ENCODE measurements at places on chromosomes 3 and 15.
A peak's percentile ranks its signal among the peaks of the same experiment; 100 is the strongest.

- no peak for DNase-seq
Observed at GRCh38 chr3:186653984-186654383, 11.8 kb upstream of the HRG start.

DNA sequence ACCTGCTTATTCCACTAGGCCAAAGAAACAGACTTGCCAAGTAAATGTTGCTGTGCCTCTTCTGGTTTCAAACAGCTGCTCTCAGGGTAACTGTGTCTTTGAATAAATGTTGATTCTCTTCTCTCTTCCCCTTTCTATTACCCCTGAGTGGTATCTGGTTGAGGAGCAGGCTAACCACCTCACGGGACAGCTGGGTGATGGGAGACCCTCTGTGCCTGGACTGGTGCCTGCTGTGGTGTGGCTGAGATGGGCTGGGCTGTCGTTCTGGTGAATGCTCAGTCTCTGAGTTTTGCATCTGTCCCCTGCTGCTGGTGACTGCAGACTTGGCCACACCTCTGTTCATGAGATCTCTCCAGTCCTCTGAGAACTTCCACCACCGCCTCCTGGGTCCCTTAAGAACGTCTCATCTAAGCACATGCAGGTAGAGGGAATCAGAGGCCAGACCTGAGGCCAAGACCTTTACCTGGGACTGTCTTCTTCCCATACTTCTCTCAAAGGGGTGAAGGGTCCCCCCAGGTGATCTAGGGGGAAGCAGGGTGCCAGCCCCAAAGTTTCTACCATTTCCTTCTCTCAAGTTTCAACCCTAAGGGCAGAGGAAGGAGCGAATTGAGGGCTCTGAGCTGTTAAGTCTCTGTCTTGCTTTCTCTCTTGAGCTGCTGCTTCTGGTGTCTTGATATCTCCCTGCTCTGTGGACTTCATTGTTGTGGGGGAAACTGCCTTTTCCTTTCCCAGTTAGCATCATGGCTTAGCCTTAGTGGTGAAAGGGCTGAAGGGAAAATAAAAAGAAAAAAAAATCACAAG lies 252.9 kb downstream of the EBLN2 start:
- DNase-seq: no peak

- no peak for DNase-seq
Observed at GRCh38 chr3:155771126-155771525, 26.3 kb upstream of the PLCH1 start.

- peak; percentile 48 for DNase-seq
Observed at GRCh38 chr3:188003188-188004171, 150.5 kb upstream of the LPP start.

DNA sequence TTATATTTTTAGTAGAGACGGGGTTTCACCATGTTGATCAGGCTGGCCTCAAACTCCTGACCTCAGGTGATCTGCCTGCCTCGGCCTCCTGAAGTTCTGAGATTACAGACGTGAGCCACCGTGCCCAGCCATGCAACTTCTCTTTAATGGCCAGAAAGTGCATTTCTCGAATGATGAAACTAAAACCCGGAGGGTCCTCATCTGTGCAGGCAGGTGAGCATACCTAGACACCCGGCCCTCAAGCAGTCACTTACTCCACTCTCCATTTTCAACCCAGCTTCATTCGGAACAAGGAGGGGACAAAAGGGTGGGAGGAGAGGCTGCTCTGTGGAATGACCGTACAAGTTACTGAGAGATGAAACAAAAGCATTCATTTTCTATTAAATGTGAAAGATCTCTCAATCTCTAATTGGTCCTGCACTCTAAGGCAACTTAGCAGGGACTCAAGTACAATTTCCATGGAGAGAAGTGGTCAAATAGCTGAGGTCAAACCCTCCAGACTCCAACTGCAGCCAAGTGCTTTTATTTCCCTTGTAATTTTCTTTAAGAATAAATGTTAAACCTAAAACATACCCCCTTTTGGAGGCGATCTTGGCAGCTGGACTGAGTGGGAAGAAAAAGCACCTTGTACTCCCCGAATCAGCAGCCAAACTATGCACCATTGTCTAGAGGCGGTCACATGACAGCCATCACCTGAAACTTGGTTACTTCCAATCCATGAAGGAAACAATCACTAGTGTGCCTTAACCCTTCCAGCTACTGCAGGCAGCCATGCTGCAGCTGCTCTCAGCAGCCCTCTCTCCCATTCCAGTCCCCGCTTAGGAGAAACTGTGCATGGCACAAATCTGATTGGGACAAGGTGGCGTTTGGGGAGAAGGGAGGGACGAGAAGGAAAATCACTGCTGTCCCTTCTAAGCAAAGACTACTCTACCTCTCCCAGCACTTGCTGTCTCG lies 62.2 kb downstream of the VGLL4 start:
- DNase-seq: no peak

DNA sequence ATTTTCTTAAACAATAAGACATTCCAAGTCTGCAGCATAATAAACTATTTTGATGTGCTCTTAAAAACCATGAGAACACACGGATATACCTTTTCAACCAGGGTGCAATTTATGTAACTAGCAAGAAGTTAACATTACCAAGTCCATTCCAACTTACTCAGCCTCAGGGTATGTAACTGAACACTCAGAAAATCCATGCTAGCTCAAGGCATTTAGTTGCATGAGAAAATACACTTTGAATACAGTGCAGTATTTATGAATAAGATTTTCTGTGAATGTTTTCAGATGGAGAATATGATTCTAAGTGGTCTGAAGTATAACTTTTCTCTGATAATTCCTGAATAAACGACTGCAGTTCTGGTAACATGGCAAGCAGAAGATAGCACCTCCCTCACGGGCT lies 124.3 kb downstream of the SNRK start:
- no peak for DNase-seq

DNA sequence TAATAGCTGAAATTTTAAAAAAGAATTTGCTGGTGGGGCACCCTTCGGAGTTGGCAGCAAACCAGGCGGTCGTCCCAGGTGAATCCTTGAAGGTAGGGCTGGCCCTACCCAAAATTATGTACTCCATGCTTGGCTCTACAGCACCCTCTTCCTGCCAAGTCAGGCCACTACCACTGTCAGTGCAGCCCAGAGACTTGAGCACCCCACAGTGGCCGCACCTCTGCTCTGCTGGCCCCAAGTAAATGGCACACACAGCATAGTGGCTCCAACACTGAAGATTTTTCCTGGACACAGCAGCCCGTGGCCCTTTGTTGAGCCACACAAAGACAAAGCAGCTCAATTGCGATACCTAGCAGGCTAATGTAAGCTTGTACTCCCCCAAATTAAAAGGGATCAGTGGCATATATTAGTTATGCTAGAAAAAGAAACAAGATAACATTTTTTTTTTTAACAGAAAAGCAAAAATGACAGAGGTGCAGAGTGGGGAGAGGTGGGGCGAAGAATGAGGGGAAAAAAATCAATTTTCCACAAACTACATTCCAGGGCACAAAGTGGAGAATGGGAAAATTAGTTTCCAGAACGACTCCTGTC lies 250.5 kb downstream of the UACA start:
- no peak for DNase-seq

DNA sequence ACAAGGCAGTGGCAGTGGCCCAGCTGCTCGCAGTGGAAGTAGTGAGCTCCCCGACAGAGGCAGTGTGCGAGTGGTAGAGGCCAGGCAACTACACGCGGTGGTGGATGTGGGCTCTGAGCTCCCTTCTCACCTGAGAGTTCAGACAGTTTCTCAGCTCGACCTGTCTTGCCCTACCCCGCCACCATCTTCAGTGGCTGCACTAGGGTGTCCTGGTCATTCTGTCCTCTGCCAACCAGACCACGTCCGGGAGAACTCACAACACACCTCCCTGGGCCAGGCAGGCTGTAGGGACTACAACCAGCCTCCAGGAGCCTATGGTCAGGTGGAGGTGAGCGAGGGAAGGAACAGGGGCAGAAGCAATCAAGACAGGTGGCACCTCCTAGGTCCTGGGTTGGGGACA lies 106.3 kb upstream of the SMAD3 start:
- no peak for DNase-seq

DNA sequence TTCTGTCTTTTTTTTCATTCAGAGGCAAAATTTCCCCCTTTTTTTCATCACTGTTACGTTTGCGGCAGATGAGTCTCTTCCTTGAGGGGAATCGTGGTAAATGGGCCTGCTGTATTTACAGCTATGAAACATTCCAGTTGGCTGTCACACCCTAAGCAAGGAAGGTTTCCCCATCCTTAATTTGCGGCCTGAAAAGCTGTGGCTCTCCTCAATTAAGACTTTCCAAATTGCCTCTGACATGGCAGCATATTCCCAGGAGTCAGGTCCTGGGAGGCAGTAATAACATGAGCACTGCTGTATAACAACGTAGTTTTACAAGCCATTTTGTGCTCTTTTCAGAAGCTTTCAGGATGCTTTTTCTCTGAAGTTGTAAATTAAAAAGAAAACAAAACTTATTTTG lies 420.9 kb downstream of the LPP start:
- DNase-seq: no peak

DNA sequence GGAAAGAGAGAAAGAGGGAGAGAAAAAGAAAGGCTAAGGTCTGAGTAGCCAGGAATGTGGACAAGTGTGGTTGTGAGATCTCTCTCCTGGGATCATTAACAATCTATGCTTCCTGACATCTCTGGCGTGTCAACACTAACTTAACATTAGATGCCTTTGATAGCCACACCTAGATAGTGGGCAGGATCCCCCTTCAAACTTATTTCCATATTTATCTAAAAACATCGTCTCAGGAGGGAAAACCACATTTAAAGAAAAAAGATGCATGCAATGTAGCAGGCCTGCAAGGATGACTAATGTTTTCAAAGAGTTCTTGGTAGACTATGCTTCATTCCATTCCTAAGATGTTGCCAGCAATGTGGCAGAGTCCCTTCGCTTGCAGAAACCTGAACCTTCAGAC lies 80.9 kb downstream of the MLH1 start:
- no peak for DNase-seq

DNA sequence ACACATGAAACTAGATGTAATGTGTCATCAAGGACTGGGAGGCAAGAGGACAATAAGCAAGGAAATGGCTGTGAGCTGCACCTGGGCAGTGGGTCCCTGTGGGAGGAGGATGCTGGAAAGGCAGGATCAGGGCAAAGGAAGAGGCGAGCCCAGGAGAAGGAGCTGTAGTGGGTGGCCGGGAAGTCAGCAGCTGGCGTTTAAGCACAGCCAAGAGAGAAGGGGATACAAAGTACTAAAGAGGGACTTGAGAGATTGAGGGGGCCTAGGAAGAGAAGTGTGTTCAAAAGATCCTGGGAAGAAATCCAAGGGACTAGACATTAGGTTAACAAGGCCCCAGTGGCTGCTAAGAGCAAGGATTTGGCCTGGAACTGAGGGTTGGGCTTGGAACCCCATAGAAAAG lies 188.5 kb upstream of the SLC24A5 start:
- DNase-seq: no peak

DNA sequence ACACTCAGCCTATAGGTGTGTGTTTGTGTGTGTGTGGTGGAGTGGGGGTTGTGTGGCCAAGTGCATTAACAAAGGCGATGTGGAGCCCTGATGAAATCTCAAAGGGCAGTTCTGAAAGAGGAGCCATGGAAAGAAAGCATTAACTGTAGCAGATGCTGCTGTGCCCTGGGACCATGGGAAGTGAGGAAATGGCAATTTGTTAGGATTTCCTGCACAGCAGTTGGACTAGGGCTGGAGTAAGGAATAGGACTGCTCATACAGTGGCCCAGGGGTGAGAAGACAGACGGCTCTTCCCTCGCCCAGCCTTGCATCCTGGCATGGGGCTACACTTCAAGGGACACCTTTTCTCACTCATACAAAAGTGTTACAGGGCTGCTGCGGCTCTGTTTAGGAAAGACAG lies 12.3 kb upstream of the ZBTB38 start:
- DNase-seq: no peak

DNA sequence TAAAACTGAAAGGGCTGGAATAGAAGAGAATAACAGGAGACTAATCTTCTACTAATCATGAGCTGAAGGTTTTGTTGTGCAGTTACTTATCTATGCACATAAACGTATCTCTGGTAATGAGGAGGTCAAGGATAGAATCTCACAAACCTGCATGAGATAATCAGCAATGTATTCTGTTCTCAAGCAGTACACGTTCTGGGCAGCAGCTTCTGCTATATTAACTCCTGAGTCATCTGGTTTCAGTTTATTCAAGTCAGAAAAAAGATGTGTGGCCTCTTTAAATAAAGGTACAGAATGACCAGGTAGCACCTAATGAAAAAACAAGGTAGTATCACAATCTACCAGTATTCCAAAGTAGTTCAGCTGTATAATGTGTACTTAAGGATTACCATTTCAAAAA lies 34.9 kb downstream of the CDV3 start:
- DNase-seq: no peak

DNA sequence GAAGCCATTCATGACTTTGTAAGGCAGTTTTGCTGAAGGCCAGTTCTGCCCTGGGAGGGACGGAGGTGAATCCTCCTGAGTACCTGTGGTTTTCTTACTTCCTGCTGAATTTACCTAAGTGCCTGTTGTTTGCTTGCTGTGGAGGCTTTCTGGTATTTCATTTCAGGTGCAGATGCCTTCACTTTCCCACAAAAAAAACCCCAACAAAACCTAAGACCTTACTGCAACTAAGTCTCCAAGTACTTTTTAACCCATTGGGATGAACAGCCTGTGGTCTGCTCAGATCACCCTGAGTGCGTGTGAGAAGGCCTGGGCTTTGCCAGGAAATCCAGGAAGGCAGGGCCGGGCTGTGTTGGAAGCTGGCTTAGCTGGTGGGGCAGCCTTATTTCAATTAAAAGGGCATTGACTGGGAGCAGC lies 65.3 kb downstream of the IGF1R start:
- DNase-seq: no peak

DNA sequence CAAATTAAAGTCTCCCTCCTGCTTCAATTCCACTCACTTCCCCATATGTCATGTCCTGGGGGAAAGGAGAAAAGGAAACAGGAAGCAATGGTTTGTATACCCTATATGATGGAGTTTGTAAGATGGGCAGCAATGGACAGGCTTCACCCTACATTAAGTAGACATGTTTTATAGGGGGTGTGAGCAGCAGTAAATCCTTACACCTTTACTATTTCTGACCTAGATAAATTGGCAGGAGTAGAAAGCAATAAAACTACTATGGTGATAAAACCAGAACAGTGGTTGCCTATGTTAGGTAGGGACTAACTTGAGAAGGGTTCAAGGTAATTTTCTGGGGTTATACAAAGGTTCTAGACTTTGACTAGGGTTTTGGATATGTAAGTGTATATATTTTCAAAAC lies 301.7 kb downstream of the GBE1 start:
- DNase-seq: no peak

GRCh38 chr15:92079047-92079446 lies 225.5 kb downstream of the SLCO3A1 start:
- DNase-seq: no peak

GRCh38 chr3:52243791-52244628 lies 1.5 kb upstream of the PPM1M start:
- no peak for DNase-seq

GRCh38 chr3:95613993-95614392 lies 1200.4 kb upstream of the EPHA6 start:
- DNase-seq: no peak

DNA sequence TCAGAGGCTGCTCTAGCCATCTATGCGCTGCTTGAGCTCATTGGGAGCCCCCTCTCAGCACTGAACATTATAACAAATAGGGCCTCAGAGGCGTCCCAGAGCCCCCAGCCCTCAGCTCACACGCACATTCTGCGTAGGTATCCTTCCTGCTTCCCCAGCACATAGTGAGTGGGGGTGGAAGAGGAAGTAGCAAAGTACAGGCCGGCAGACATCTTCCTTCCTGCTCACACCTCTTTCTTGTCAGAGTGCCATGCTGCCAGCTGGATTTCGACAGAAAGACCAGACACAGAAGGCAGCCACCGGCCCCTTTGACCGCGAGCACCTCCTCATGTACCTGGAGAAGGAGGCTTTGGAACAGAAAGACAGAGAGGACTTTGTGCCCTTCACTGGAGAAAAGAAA lies 16.6 kb downstream of the TMOD2 start:
- DNase-seq: no peak
